ENCODE measurements at places on chromosomes 4 and X.

DNA sequence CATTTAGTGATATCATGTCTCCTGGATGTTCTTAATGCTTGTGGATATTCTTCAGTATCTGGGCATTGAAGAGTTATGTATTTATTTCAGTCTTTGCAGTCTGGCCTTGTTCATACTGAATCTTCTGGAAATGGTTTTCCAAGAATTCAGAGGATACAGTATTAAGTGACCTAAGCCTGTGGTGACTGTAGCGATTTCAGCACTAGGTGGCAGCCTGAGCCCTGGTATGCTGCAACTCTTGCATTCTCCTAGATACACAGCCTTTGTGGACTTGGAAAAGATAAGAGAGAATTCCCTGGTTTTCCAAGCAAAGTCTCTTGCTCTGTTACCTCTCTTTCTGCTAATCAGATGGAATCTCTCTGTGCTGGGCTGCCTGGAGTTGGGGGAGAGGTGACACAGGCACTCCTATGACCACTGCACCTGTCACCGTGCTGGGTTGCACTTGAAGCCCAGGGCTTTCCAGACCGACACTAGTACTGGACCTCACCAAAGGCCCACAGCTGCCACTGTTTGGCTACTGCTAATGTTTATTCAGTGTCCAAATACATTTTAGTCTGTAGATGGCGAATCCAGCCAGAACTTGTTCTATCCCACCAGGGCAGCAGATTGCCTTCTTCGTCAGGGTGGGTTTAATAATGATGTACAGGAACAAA lies 19.3 kb upstream of the SPIN2A start:
- DNase-seq, result no peak

GRCh38 chrX:66731398-66731797 lies 92.5 kb upstream of the EDA2R start:
- peak; percentile 27 for DNase-seq

DNA sequence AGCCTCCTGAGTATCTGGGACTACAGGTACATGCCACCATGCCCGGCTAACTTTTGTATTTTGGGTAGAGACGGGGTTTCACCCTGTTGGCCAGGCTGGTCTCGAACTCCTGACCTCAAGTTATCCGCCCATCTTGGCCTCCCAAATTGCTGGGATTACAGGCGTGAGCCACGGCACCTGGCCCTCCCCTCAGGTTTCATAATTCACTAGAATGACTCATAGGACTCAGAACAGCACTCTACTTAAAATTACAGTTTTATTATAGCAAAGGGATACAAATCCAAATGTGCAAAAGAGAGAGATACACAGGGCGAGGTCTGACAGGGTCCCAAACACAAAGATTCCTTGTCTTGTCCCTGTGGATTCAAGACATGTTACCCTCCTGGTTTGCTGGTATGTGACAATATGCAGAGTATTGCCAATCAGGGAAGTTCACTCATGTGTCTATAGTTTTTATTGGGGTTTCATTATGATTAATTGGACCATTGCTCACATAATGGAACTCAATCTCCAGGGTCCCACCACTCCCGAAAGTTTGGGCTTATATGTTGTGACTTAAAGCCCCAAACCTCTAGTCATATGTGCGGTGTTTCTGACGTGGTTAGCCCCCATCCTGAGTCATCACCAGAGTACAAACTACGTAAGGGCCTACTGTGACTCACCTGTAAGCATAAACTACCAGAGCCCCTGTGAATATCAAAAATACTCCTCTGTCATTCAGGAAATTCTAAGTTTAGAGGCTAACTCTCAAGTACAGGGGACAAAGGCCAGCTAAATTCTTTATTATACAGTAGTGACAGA lies 5.2 kb downstream of the YIPF6 start:
- DNase-seq, result peak; percentile 18

GRCh38 chrX:44080083-44080482 lies 106.9 kb upstream of the NDP start:
- DNase-seq, result no peak

GRCh38 chr4:84596826-84597225 lies 13.9 kb downstream of the CDS1 start:
- DNase-seq, result no peak

DNA sequence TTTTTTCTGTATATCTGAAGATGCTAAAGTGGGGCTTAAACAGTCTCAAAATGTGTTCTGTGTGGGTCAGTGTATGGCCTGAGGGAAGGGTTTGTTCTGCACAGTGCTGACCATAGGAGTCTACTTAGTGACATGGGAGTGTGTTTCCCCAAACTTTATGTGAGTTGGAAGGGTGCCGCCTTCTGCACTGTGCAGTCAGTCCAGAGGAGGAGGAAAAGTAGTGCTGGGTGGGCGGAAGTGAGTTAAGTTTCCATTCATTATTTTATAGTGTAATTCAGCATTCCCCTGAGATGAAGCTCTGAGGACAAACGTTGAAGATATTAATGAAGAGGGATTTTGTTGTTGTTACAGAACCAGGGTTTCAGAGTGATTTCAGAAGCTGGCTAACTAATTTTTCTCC lies 2.9 kb downstream of the CHST7 start:
- no peak for DNase-seq

Data from GM13976 (cell line).